Activated CD8-positive, alpha-beta T cell treated with anti-CD3 and anti-CD28 coated beads for 36 hours (primary cell): ENCODE measurements at places on chromosomes 11 and 22. TPM values are rescaled to one million over a fixed set of nuclear protein-coding genes. Genes with fewer than 3 reads are reported as not detected.

The OR8G5 gene
- not detected for total RNA-seq

The POTEH gene
- total RNA-seq = not detected

The MMP27 gene
- total RNA-seq = not detected

GRCh38 chr11:63985812-63986155 lies 454 bp upstream of the OTUB1 start:
- DNase-seq = peak; percentile 84

DNA sequence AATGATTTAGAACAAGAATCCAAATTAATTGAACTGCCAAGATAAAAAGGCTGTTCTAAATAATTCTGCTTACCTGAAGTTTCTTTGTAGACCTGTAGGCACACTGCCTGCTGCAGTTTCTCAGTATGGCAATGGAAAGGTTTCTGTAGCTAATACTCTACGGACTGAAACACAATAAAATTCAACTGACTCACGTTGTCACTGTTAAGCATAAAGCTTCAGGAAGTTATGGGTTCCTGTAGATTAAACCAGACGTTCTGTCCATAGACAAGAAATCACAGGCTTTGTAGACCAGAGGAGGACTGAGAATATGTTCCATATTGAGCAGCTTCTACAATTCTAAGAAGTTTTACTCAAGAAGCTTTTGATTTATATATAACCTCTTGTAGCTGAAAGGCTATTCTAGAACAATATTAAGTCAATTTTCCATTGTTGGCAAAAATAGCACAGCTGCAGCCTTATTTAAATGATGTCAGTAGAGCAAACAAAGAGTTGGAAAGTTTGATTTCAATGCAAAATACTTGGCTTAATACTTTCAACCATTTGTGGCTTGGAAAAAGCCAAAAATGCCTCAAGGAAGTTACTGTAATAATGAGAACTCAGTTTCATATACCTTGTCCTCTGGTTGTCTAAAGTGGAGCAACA lies at the start of gene GLYATL2:
Gene GLYATL2, minus strand, starts transcription at position 344 of the 645 bp plus-strand sequence. CDS start 5,092 bp downstream, outside the sequence.
- no peak for DNase-seq

- DNase-seq = peak; percentile 64
These were observed 504 bp downstream of the CFL1 start for GRCh38 chr11:65857500-65857852.

DNA sequence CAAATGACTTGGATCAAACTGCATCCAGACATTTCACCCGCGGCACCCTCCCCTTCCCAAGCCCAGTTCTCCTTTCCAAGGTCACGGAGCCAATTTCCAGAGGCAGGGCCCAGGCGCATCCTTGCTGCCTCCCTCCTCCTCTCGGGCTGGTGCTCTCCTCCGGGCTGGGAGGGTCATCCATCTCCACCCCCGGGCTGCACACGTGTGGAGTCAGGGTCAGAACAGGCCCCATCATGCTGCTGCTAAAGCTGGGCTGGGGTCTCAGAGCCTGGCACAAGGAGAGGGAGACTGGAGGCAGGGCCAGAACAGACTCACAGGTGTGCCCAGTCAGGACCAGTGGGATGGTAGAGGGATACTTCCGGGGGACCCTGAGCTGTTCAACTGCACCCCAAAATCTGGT lies 14.0 kb downstream of the RSPH14 start:
- DNase-seq = no peak

DNA sequence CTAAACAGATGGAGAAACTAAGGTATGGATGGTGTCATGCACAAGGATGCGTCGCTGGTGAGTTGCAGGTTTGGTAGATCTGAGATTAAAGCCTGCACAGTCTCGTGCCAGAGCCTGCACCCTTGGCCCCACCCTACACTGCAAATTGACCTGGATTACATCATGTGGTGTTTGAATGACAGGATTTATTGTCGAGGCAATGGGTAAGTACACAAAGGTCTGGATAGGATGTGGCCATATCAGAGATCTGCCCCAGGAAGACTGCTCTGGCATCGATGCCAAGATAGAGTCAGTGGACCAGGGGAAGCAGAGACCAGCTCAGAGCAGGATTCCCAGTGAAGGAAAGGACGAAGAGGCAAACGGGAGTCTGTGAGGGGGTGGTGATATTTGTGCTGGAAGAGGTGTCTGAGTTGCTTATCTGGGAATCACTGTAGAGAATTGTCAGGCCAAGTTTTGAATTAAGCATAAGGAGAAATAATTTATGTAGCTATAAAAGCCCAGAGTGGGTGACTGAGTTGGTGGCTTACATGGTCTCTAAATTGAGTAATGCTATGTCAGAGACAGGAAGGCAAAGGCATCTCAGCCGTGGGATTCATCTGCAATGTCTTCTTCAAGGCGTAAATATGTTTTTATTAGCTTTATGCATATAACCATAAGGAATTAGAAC lies 499.6 kb upstream of the B3GAT1 start:
- DNase-seq = no peak

DNA sequence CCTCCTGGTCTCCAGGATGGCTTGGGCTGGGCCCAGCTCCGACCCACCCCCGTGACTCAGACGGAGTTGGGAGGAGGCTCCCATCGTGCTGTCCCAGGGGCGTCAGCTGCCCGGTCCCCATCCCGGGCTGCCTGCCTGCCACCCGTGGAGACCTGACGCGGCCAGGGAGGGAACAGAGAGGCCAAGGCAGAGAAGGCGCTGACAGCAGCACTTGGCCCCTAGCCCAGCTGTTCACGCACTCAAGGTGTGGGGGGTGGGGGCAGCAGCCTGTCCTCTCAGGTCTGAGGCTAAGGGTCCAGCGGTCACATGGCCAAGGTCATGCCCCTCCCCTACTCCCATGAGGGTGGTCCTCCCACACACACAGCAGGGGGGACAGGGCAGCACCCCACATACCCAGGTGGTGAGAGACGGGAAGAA lies 48.6 kb downstream of the ELFN2 start:
- DNase-seq = no peak

DNA sequence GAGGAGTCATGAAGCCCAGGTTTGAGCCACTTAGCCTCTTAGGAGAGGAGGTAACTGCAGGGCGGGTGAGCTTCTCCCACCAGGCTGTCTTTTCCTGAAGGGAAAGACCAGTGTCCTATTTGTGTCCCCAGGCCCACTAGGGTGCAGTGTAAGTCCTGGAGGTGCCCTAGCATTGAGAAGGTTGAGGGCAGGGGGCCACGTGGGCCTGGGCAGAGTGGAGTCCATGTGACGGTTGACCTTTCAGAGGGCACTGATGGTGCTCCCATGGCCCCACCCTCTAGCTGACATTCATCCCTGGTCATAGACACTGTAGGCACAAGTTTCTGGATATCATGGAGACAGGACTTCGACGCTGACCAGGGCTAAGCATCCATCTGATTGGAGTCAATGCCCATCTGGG lies 44.1 kb upstream of the TP53I11 start:
- no peak for DNase-seq

- DNase-seq = no peak
These were observed at the start of gene OR51A7 for GRCh38 chr11:4903484-4903883. OR51A7 (plus strand) TSS chr11:4903783; CDS start chr11:4907370, 3,587 bp downstream.

DNA sequence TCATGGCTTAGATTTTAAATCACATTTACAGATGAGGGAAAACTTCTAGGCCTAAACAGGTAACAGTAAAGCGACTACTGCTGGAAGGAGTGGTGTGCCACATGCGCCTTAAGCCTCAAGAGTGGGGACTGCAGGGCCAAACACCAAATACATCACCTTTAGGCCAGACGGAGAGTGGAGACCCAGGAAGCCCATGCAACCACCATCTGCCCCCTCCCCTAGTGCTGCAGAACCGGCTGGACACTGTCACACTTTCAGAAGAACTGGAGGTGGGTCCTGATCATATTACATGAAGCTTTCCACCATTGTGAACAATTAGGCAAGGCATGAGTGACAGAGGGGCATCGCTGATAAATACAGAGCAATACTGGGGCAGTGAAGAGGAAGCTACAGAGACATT lies 28.9 kb downstream of the SLC25A18 start:
- no peak for DNase-seq
